ENCODE measurements at places on chromosomes 7 and 10.

DNA sequence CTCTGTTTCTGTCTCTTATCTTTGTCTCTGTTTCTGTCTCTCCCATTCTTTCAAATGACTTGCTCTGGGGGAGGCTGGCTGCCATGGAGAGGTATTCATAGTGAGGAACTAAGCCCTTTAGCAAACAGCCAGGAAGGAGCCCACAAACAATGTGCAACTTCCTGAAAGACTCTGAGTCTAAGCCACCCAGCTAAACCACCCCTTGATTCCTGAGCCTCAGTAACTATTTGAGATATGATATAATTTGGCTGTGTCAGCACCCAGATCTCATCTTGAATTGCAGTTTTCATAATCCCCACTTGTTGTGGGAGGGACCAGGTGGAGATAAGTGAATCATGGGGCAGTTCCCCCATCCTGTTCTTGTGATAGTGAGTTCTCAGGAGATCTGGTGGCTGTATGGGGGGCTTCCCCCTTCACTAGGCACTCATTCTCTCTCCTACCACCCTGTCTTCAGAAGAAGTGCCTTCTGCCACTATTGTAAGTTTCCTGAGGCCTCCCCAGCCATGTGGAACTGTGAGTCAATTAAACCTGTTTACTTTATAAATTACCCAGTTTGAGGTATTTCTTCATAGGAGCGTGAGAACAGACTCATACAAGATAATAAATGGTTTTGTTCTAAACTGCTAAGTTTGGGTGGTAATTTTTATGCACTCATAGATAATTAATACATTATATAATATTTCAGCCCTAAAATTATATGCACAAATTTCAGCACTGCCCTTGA, 121.2 kb upstream of the FOXP2 start:
- no peak for DNase-seq

- no peak for DNase-seq
Observed at GRCh38 chr7:106752367-106752766, 91.4 kb upstream of the CCDC71L start.

- DNase-seq, result no peak
Observed at GRCh38 chr10:131078131-131078881, 233.2 kb downstream of the TCERG1L start.

GRCh38 chr10:60990663-60991062, 46.7 kb upstream of the RHOBTB1 start:
- no peak for DNase-seq

- DNase-seq, result no peak
Observed at GRCh38 chr10:44379907-44380306, 5.0 kb downstream of the CXCL12 start.

GRCh38 chr10:60130130-60130579, 223.8 kb upstream of the CCDC6 start:
- no peak for DNase-seq

GRCh38 chr7:104804696-104805095, 209.3 kb upstream of the KMT2E start:
- DNase-seq, result no peak

GRCh38 chr10:102465466-102465865, 14.1 kb upstream of the C10orf95 start:
- no peak for DNase-seq

DNA sequence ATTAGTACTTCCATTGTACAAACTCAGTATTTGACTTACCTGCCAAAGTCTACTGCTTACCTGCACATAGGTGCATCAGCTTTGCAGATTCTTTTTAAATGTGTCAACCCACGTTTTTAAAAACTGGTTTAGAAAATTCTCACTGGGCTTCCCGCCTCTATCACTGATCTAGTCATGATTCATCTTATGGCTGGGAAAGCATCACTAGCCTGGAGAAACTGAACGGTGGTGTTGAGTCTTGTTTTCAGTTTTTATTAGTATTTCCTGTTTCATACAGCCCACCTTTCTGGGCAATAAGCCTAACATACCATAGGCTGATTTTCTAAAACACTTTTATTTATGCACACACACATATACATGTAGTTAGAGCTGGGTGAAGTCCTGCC, 19.7 kb downstream of the DOCK1 start:
- DNase-seq, result no peak

DNA sequence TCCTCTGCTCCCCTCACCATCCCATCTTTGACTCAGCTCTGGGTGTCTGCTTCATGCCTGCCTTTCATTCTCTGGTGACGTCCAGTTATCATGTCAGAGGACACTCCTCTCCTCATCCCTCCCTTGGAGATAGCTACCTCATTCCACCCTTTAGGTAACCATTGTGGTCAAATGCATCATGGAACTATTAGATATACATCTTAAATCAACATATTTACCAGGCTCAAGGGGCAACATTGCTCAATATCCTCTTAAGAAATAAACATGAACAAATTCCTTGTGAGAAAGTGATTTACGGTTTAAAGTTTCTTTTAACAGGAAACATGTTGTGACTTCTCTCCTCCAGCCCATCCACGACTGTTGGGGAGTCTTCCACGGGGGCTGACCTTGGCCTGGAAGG, 511.6 kb upstream of the IGFBP3 start:
- no peak for DNase-seq

DNA sequence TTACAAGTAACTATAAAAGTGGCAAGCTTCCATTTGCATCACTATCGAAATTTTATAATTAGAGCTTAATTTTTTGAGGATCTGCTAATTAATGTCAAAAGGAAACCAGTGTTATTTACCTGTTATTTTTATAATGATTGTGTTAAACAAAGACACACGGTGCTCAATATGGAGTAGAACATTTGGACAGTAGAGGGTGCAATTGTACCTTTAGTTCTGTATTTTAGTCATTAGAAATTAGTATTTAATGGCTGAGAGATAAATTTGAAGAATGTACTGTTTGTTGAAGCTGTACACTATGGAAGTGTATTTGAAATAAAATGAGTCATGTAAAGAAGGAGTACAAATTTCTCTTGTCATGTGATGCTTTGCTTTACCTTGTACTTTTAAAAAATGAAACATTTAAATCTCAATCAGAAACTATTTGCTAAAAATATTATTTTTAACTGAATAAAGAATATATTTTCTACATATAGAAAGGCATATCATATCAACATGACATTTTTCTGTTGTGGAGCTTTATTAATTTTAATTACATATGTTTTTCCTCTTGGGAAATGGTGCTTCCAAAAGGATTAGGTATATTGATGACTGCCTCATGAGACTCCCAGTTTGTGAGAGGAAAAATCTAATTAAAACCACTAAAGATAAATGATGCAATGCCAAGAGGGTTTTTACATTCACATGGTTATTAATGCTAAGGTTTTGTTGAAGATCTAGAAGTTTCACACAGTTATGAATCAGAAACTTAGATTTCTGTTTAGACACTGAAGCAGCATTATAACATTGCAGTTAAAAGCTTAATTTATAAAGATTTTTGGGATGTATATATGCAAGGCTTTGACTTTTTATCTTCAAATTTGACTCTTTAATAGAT, 10.4 kb upstream of the PRKG1 start:
- no peak for DNase-seq

- DNase-seq, result no peak
Observed at GRCh38 chr7:149610441-149611011, 112.9 kb upstream of the ZNF746 start.

DNA sequence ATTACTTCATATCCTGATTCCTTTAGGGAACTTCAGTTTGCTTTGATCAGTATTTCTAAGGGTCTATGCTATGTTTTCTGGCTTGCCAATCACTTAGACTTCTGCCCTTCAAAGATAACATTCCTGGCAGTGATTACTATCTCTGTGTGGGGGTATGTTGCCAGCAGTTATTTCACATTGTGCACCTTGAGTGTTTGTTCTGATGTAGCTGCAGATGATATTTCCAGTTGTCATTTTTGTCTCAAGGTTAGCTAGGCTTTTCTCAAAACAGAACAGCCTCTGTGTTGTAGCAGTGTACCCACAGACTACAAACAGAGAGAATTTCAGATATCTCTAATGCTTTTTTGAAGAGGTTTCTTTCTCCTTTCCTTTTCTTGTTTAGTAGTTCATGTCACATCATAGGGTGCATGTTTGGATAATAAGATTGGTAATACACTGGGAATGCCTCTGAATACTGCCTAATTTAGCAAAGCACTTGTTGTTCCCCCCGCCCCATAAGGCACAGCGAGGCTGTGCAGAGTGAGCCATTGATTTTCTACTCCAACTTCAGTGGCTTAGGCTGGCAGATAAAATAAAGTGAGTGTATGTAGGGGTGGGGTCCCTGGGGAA, 134.7 kb upstream of the AGR3 start:
- no peak for DNase-seq

GRCh38 chr7:23247603-23248335, 1.2 kb downstream of the GPNMB start:
- DNase-seq, result no peak

GRCh38 chr10:96656198-96656577, 64.1 kb downstream of the PIK3AP1 start:
- no peak for DNase-seq

DNA sequence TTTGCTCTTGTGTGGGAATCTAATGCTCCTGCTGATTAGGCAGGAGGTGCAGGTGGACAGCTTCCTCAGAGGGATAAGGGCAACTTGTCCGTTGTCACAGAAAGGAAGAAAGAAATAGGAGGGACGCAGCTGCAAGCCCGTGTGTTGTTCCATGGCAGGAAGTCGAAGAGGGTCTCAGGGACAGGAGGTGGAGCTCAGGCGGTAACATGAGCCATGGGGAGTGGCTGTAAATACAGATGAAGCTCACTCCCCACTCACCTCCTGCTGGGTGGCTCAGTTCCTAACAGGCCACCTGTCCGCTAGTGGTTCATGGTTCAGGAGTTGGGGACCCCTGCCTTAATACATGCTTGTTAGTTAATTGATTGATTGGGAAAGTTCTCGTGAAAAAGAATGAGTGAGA, 101.7 kb upstream of the SFMBT2 start:
- DNase-seq, result no peak

GRCh38 chr10:60535427-60535826, 145.8 kb upstream of the ANK3 start:
- DNase-seq, result no peak

DNA sequence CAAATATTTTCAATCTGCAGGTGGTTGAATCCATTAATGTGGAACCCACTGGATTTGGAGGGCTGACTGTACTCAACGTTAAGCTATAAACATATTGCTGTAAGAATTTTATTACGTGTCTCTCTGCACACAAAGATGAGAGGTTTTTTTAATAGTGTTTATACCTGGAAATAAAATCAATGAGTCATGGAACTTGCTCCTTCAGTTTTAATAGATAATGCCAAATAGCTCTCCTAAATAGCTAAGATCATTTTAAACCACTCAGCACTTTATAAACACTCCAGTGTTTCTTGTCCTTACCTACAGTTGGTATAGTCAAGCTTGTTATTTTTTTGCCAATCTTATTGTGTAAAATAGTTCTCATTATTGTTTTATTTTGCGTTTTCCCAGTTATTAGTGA, 455.6 kb upstream of the FZD8 start:
- DNase-seq, result no peak

GRCh38 chr10:33227489-33227888, 107.0 kb downstream of the NRP1 start:
- DNase-seq, result no peak

DNA sequence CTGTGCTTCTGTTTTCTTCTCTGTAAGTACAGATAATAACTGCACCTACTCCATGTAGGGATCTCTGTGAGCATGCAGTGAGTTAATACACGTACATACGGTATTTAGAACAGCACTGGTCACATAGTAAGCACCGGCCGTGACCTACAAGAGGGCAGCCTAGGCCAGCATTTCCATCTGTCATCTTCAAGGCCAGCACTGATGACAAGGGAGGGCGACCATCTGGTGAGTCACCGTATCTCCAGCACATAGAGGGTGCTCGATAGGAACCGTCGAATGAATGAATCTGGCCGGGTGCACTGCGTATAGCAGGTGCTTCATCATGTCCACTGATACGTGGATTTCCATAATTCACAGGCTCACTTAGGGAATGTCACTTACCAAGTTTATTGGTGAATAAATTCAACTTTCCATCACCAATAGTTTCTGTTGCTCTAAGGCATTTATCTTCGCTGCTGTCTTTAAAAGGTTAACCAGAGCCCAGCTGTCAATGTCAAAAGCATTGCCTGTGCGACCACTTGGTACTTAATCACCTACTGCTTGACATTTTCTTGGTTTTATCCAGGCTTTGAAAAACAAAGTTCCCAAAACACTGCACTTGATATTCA, 8.3 kb downstream of the NOD1 start:
- DNase-seq, result no peak

DNA sequence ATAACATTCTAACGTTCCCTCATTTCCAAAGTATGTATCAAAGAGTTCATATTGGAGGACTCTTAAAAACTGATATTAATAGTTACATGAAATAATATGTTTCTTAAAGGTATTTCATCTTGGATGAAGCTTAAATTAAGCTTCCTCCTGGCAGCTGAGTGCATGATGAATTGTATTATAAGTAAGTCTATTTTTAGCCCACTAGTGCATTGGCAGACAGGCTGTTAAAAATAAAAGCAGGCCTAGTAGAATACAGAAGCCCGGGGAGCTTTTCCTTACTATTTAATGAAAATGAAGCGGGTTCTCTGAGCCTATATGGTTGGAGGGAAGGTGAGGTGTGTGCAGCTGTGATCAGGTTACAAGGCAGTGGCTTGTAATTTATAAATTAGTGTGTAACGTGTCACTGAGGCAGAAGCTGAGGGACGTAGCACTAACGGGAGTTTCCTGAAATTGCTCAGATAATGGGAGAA, 130.7 kb upstream of the KMT2E start:
- no peak for DNase-seq

DNA sequence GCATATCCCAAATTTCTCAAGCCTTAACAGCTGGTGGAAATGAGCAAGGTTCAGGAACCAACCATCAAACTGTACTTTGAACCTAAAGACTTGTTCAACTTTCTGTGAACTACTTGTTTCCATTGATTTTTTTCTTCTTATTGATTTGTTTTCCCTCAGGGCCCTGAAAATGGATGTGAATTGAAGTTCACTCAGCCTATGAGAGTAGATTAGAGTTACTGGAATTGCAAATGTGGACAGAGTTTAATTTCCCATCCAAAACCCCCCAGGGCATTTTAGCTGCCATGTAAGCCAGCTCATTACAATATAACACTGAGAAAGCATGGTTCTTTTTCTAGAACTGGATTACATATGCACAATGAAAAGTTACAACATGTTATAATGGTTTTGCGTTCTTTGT, 1105.7 kb downstream of the REEP3 start:
- DNase-seq, result no peak

- DNase-seq, result no peak
Observed at GRCh38 chr7:37354656-37355131, 94.0 kb downstream of the ELMO1 start.

DNA sequence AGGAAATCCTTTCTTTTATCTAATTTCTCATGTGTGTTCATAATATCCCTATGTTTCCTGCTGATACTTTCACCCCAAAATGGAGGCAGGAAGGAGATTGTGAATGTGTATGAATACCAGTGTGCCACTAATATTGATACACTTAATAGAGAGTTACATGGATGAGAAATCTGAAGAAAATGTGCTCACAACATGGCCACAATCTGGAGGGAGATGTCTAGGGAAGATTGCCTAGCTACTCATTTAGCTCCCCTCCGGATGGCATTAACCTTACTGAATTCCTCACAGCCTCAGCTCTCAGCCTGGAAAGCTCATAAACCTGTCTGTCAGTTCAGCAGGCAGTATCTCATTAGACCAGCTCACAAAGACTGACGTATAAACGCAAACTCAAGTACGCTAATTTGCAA, 23.4 kb upstream of the DMTF1 start:
- no peak for DNase-seq

GRCh38 chr7:130953196-130953595, 219.2 kb upstream of the KLF14 start:
- no peak for DNase-seq

GRCh38 chr7:48094861-48095293, 5.8 kb downstream of the UPP1 start:
- no peak for DNase-seq

All from stimulated activated CD8-positive, alpha-beta memory T cell treated with anti-CD3 and anti-CD28 coated beads, Interleukin-4, amount 100 ng/mL, for 1 hour (primary cell).